ENCODE measurements at places on chromosomes 2 and 18.

- DNase-seq, result no peak
Observed at GRCh38 chr2:144547494-144547893, 27.6 kb upstream of the ZEB2 start.

- DNase-seq, result peak; percentile 57
Observed at GRCh38 chr2:203484266-203485112, 50.6 kb downstream of the RAPH1 start.

- DNase-seq, result no peak
Observed at GRCh38 chr2:127170452-127171197, 49.5 kb downstream of the CYP27C1 start.

DNA sequence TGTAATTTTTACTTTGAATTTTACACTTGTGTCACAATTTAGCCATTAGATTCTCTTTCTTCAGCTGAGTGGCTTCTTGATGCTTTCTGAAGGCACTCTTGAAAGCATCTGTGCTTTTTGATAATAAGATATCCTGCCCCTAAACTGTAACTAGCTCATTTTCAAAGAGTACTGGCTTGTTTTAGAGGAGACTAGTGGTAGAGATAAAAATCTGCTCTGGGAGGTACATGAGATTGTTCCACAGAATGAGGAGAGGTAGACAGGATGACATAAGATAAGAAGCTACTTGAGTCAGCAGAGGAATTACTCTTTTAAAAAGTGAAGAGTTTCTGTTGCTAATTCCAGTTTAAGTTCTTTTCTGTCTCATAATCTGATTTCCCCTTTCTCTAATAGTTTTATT, 10.6 kb downstream of the PLEKHB2 start:
- no peak for DNase-seq

DNA sequence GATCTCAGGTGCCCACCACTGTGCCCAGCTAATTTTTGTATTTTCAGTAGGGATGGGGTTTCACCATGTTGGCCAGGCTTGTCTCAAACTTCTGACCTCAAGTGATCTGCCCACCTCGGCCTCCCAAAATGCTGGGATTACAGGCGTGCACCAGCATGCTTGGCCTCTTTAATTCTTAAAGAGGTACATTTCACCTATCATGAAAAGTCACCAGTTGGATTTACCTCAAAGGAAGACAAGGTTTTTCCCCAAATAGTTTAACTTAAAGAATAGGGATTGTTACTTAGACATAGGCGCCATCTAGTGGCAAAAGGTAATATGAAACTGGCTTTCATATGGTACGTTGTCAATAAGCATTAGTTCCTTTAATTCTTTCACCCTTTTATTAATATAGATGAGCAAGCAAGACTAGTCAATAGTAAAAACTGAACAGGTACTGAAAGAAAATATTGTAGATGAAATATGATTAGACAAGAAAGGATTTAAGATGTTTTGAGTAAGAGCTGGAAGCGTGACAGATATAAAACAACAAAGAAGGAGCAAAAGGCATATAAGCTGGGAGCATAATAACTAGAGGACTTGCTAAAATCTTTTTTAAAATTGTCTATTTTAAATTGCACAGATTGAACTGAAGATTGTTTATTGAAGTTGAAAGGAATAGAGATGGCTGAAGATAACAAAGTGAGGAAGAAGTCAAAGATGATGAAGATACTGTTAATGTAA, 35.0 kb upstream of the PSMD14 start:
- peak; percentile 86 for DNase-seq

DNA sequence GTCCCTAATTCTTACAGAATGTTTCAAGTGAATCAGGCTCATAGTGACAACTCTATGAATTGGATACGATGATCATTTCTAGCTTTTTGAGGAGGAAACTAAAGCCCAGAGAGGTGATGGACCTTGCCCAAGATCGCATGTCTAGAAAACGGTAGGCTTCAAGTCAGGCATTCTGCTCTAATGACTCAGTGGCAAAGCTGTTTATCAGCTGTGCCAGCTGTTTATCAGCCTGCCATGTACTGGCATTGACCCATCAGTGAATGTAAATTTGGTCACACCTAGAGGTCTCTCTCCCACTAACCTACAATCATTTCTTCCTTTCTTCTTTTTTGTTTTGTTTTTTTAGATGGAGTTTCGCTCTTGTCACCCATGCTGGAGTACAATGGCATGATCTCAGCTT, 6.1 kb upstream of the DAW1 start:
- DNase-seq, result no peak

DNA sequence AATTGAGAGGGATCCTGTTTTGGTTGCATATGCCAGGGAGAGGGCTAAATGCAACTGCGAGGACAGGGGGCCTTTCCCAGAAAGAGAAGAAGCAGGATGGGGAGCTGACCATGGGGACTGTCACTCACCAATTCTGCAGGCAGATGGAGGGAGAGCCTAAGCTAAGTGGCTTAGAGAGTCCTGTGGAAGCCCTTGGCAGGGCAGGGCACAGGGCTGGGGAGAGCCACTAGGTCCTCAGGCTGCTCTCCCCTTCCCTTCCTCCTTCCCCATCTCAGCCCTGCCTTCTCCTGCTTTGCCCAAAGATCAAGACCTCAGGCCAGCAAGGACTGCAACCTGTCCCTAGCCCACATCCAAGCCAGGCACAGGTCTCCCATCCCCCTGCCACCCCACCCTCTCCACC, 24.4 kb upstream of the CATIP start:
- DNase-seq, result no peak

DNA sequence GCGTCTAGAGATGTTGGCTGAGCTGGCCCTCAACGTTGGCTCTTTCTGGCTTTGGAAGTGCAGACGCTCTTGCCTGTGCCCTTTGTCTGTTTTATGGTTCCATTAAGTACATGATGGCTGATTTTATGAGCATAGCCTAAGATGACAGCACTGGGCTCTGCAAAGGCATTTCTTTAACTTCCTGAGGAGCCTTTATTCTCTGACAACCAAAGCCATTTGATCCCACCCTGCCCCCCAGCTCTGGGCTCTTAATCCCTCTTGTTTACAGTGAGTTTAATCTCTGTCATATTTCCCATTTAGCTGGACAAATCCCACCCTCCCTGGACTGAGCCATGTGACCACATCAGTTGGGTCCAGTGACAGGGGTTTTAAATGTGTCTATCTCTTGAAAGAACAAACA, 195.9 kb downstream of the ACKR3 start:
- no peak for DNase-seq

GRCh38 chr2:204437815-204438756, 107.2 kb upstream of the PARD3B start:
- no peak for DNase-seq

DNA sequence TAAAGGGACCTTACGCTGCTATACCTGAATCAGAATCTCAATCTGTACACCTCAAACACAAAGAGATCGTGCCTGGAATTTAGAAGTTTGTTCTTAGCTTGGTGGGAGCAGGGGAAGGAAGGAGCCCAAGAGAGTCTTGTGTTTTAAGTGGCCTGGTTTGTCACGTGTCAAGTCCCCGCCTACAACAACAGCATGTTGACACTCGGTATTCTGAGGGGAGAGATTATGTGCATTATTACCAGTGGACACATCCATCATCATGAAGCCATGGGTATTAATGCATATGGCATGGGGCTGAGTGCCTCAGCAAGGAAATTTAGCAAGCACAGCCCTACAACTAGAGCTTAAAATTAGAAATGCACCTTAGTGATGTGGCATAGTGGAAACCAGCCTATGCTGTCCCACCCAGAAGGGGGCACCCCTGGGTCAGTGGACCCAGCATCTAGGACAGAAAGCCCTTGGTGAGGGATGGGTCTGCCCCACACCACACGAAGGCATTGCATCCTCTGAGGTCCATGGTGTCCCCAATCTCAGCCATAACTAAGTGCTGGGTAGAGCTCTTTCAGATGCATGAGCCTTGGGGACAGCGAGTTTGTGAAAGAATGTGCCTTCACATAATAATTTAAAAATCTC, 138.7 kb downstream of the MGAT5 start:
- no peak for DNase-seq

GRCh38 chr2:25228848-25229278, 60.5 kb upstream of the POMC start:
- peak; percentile 80 for DNase-seq

DNA sequence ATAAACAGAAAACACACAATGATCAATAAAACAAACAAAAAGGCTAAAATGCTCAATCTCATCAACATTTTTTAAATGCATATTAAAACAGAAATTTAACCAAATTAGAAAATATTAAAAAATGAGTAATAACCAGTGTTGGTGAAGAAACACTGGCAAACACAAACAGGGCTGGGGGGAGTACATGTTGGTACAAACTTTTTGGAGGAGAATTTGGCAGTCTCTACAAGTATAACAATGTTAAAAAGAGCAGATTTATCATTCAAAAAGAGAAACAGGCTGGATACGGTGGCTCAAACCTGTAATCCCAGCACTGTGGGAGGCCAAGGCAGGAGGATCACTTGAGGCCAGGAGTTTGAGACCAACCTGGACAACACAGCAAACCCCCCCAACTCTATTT, 13.9 kb downstream of the MOB1A start:
- DNase-seq, result no peak

DNA sequence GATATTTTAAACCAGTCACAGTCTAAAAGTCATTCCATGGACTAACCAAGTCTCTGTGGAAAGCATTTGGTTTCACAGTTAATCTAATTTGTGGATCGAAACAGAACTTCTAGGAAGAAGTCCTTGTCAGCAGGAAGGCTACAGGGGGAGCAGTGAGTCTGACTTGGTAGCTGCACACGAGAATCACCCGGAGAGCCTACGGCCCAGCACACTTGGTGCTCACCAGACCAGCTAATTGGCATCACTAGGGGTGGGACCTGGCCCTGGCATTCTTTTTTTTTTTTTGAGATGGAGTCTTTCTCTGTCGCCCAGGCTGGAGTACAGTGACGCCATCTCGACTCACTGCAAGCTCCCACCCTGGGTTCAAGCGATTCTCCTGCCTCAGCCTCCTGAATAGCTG, 97.7 kb downstream of the ZNF532 start:
- DNase-seq, result no peak

GRCh38 chr2:69742322-69742952, 503 bp downstream of the ANXA4 start:
- peak; percentile 41 for DNase-seq

GRCh38 chr18:13566941-13567746, 159.2 kb downstream of the FAM210A start:
- DNase-seq, result no peak

DNA sequence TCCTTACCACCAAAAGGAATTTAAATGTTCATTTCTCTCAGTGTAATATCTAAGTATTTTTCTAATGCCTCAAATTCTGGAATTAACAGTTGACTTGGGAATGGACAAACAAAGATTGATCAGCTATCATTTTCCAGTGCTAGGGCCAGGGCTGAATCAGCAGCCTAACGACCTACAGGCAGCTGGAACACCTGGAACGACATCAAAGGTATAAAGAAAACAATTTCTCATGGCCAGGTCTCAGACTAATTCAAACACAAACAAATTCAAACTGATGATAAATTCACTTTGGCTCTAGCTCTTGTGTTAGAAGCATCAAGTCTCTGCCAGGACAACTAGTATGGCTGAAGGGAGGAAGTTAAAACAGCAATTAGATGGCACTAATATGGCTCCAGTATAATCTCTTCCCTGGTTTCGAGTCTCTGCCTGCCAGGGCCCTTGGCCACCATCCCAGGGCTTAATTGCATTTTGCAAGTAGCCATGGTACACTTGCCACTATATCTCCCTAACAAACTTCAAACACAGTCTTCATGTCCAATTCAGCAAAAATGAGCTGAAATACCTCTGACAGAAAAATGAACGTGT, 70.2 kb upstream of the FSHR start:
- no peak for DNase-seq

GRCh38 chr2:30276455-30276911, 45.1 kb downstream of the LBH start:
- no peak for DNase-seq

- no peak for DNase-seq
Observed at GRCh38 chr2:69192176-69192945, 179.4 kb downstream of the ANTXR1 start.

GRCh38 chr2:71827524-71827901, 320.1 kb downstream of the CYP26B1 start:
- no peak for DNase-seq

DNA sequence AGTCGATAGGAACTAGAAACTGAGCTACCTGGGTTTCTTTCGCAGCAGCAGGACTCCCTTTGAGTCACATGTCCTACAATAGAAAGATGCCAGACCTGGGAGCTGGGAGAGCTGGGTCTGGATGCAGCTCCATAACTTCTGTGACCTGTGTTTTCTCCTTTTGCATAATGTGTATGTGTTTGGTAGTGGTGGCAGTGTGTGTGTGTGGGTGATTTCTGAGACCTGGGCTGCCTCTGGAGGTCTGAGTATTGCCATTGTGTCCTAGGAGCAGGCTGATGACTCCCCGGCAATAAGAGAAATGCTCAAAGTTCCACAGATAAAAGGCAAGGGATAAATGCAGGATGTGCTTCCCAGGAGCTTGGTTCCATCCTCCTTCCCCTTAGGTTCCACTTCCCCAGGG, 6.4 kb downstream of the WNT10A start:
- no peak for DNase-seq

GRCh38 chr2:23469142-23469540, 84.2 kb downstream of the KLHL29 start:
- no peak for DNase-seq

DNA sequence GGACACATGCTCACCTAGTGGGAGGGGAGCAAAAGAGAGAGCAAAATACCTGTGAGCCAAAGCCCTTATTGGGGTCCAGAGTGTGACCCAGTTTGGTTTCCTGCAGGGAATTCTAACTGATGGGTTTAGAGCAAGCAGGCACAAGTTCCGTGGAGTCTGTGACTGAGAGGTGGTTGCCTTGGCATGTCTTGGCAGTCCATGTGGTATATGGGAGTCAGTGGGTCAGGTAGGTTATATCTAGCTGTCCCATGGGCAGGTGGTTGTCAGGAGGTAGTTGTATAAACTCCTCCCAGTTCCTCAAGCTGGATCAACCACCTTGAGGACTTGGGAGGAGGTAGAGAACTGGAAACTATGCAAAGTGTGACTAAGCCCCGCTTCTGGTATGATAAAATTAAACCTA, 452.8 kb upstream of the VWC2L start:
- no peak for DNase-seq

DNA sequence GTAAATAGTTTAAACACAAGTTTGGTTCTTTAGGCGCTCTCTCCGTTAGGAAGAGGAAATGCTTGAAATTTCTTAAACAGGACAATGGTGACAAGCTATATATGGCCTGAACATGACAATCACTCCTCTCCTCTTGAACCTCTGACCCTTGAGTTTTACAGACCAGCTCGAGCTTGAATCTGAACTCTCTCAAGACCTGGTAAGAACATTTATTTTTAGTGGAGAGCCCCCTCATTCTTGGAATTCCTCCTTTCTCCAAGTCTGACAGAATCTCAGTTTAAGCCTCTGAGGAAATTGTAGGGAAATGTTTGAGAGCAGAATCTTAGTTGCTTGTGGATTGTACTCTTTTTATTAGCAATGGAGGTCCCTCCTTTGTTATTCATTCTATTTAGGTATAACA, 1293.6 kb upstream of the ZEB2 start:
- DNase-seq, result peak; percentile 69

- peak; percentile 62 for DNase-seq
Observed at GRCh38 chr2:177165061-177165583, 47.5 kb upstream of the HNRNPA3 start.

GRCh38 chr2:63614448-63614968, 25.7 kb downstream of the MDH1 start:
- DNase-seq, result peak; percentile 31

GRCh38 chr2:191404568-191404991, 159.4 kb downstream of the MYO1B start:
- DNase-seq, result peak; percentile 57
